ENCODE measurements at places on chromosomes 4 and X. TPM values are rescaled to one million over a fixed set of nuclear protein-coding genes. Genes with fewer than 3 reads are reported as not detected.

CLGN gene
- 5.0 TPM for total RNA-seq

TMEM35A gene
- total RNA-seq, result 67.3 TPM

GPC4 gene
- 4.4 TPM for total RNA-seq

AFF2 gene
- 124 TPM for total RNA-seq

SETD7 gene
- total RNA-seq, result 67.6 TPM

PIN4 gene
- 23.2 TPM for total RNA-seq

BMPR1B gene
- total RNA-seq, result 8.5 TPM

PRRG3 gene
- total RNA-seq, result 15.0 TPM

TKTL2 gene
- total RNA-seq, result 1.9 TPM

HMGB2 gene
- 31.6 TPM for total RNA-seq

TRO gene
- 119 TPM for total RNA-seq

GLRA3 gene
- 6.9 TPM for total RNA-seq

RPL9 gene
- 1,753 TPM for total RNA-seq

TCEANC gene
- total RNA-seq, result 8.8 TPM

TCP11X2 gene
- total RNA-seq, result 1.9 TPM

TMEM144 gene
- total RNA-seq, result 4.4 TPM

VCX3B gene
- not detected for total RNA-seq
